Fibroblast of skin of scalp (primary cell): ENCODE measurements at places on chromosomes 5 and 9.

- no peak for DNase-seq
Measured at GRCh38 chr5:76960004-76960625, 7.3 kb downstream of the CRHBP start.

- no peak for DNase-seq
Measured at GRCh38 chr9:107759823-107760166, 270.2 kb upstream of the KLF4 start.

DNA sequence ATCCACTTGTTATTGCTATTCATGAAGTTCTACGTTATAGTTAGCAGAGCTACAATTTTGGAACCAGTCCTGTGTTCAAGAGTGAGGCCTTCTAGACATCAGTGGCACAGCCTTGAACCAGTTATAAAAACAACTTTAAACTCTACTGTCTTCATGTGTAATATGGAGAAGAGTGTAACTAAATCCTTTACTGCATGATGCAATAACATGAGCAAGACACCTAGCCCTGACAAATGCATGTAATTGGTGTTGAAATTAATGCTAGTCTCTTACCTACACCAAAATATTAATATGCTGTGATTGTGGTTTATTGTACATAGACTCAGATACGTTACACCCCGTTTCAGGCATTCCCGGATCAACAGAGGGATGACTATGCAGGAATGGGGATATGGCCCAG lies 654.6 kb downstream of the IRX1 start:
- no peak for DNase-seq

GRCh38 chr9:25990376-25990775 lies 312.1 kb upstream of the TUSC1 start:
- no peak for DNase-seq

- no peak for DNase-seq
Measured at GRCh38 chr5:2861605-2862004, 110.1 kb upstream of the IRX2 start.

DNA sequence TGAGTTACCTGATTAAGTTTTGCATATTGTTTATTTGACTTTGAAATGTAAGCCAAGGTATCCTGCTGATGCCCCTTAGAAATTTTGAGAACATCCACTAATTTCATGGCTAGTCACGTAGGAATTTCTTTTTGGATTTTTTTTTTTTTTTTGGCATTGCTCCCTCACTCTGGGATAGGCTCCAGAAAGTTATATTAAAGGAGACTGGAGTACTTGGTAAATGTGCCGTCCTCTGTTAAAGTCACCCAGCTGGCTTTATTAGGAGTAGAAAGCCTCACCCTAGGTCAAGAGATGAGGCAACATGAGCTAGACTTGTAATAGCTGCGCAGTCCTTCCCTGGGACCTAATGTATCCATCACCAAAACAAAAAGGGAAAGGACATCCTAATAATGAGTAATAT lies 3.1 kb downstream of the KCTD16 start:
- DNase-seq = peak; percentile 28

GRCh38 chr9:89418882-89419640 lies 78.9 kb downstream of the SEMA4D start:
- no peak for DNase-seq

GRCh38 chr9:35675204-35675603 lies 1.5 kb downstream of the CA9 start:
- no peak for DNase-seq

DNA sequence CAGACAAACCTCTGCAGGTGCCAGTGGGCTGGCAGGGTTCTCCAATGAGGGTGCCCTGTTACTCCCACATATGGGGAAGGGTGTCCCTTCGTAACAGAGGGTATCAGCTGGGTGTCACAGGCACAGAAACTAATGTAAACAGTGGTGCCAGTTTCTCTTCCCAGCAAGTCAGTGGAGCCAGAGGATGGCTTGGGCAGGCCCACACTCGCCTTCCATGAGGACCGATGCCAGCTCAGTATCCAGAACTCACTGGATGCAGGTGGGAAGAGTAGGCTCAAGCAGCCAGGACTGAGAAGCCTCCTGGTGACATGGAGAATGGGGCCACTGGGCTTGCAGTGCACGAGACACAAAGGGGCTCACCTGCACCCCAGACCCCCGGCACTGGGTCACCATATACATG lies 30.4 kb downstream of the FSTL4 start:
- no peak for DNase-seq
